PC-9 (cell line): ENCODE measurements at places on chromosomes 7 and 10. TPM values are rescaled to one million over a fixed set of nuclear protein-coding genes. Genes with fewer than 3 reads are reported as not detected.
A peak's percentile ranks its signal among the peaks of the same experiment; 100 is the strongest.

Gene ADAM12
- total RNA-seq, result 15.6 and 16.8 TPM in 2 replicates

DNA sequence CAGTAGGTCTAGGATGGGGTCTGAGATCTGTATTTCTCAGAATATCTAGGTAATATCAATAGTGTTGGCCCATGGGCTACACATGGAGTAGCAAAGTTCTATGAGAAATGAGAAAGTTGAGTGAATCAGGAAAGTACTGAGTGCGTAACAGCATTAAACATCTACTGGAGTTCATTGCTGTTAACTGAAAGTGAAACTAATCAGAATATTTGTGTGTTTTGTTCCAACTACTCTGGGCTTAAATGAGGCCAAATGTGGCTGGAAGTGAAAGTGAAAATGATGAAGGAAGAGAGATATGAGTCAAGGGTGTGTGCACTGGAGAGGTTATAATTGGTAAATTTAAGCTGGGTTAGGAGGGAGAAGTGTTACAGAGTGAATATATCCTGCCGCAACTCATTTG is 46.5 kb downstream of the TMEM106B start:
- H3K4me3 ChIP-seq, result no peak overlapping the region
- no peaks in the 10 kb centered on the region for H3K36me3 ChIP-seq
- no peaks in the 10 kb centered on the region for H3K27me3 ChIP-seq

GRCh38 chr7:158702196-158702595 is 2.4 kb downstream of the NCAPG2 start:
- no peaks in the 10 kb centered on the region for H3K27me3 ChIP-seq
- no peak overlapping the region for H3K4me3 ChIP-seq
- no peak overlapping the region for H3K27ac ChIP-seq
- H3K4me1 ChIP-seq, result peaks cover 23% of the 10 kb centered on the region
- peaks cover 22% of the 10 kb centered on the region for H3K36me3 ChIP-seq

Gene ITIH5
- not detected in 2 replicates for total RNA-seq

Gene CALML3
- total RNA-seq, result not detected in 2 replicates

Gene ASZ1
- total RNA-seq, result not detected in 2 replicates

GRCh38 chr7:144670218-144670617 is 165.6 kb downstream of the TPK1 start:
- no peak for DNase-seq
- no peaks in the 10 kb centered on the region for H3K4me1 ChIP-seq
- no peaks in the 10 kb centered on the region for H3K36me3 ChIP-seq
- H3K4me3 ChIP-seq, result no peak overlapping the region

- no peaks in the 10 kb centered on the region for H3K4me1 ChIP-seq
- no peaks in the 10 kb centered on the region for H3K27me3 ChIP-seq
- H3K36me3 ChIP-seq, result no peaks in the 10 kb centered on the region
- no peak overlapping the region for H3K4me3 ChIP-seq
- DNase-seq, result no peak
Measured at GRCh38 chr7:68414631-68415425, 1183.4 kb upstream of the AUTS2 start.

GRCh38 chr10:4651404-4652037 is 174.5 kb upstream of the AKR1E2 start:
- H3K4me3 ChIP-seq, result no peak overlapping the region
- no peaks in the 10 kb centered on the region for H3K36me3 ChIP-seq

Gene PTPRZ1
- total RNA-seq, result 0.28 and 0.37 TPM in 2 replicates

Gene NYAP1
- total RNA-seq, result 1.3 and 1.9 TPM in 2 replicates

DNA sequence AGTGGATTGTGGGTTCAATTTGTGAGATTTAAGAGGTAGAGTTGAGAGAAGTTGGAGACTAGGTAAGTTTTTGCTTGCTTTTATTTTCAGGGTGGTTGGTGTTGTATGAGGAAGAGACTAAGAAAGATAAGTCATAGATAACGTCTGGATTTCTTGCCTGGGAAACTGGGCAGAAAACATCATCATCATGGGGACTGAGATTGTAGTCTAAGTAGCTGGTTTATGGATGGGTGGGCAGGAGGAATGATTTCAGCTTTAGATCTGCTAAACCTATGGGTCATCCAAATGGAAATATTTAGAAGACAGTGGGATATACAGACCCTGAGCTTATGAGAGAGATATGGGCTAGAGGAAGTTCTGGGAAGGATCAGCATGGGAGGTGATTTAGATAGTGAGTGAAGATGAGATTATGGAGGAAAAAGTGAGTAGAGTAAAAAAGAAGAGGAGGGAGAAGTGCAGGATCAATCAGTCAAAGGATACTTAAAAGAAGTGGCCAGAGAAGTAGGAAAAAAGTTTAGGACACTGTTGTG is 169.8 kb downstream of the WNT2 start:
- no peaks in the 10 kb centered on the region for H3K27me3 ChIP-seq
- H3K4me3 ChIP-seq, result no peak overlapping the region
- no peak overlapping the region for H3K27ac ChIP-seq
- no peak for DNase-seq
- no peaks in the 10 kb centered on the region for H3K36me3 ChIP-seq

Gene MSS51
- total RNA-seq, result 2.4 and 3.3 TPM in 2 replicates

GRCh38 chr10:113261611-113262091 is 291.2 kb upstream of the HABP2 start:
- H3K27ac ChIP-seq, result no peak overlapping the region
- no peaks in the 10 kb centered on the region for H3K36me3 ChIP-seq
- DNase-seq, result no peak
- no peak overlapping the region for H3K4me3 ChIP-seq
- no peaks in the 10 kb centered on the region for H3K4me1 ChIP-seq

Gene GTF2IRD2
- total RNA-seq, result 15.6 and 18.3 TPM in 2 replicates

- no peaks in the 10 kb centered on the region for H3K27me3 ChIP-seq
- H3K27ac ChIP-seq, result no peak overlapping the region
- no peak for DNase-seq
- H3K4me1 ChIP-seq, result no peaks in the 10 kb centered on the region
- H3K36me3 ChIP-seq, result no peaks in the 10 kb centered on the region
Measured at GRCh38 chr7:117946151-117946633, 73.0 kb upstream of the CTTNBP2 start.

GRCh38 chr10:24358022-24358421 is 149.1 kb downstream of the KIAA1217 start:
- no peak overlapping the region for H3K4me3 ChIP-seq
- no peaks in the 10 kb centered on the region for H3K27me3 ChIP-seq
- DNase-seq, result no peak
- no peak overlapping the region for H3K27ac ChIP-seq
- H3K36me3 ChIP-seq, result no peaks in the 10 kb centered on the region

DNA sequence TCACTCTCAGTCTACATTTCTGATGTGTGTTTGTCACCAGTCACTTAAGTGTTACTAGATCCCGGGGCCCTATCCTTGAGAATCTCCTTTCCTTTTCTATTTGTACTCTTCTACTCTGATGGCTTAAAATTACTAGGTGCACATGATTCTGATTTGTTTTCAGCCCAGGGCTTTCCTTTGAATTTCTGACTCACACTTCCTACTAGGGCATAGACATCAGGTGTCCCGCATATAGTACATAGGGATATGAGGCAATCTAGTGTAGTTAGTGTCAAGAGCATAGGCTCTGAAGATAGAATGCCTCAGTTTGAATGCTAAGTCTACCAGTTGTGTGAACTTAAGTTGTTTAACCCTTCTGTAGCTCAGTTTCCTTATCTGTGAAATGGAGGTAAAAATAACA is 49.4 kb upstream of the LRRN3 start:
- H3K36me3 ChIP-seq, result no peaks in the 10 kb centered on the region
- no peak for DNase-seq
- H3K4me3 ChIP-seq, result no peak overlapping the region
- no peaks in the 10 kb centered on the region for H3K4me1 ChIP-seq

DNA sequence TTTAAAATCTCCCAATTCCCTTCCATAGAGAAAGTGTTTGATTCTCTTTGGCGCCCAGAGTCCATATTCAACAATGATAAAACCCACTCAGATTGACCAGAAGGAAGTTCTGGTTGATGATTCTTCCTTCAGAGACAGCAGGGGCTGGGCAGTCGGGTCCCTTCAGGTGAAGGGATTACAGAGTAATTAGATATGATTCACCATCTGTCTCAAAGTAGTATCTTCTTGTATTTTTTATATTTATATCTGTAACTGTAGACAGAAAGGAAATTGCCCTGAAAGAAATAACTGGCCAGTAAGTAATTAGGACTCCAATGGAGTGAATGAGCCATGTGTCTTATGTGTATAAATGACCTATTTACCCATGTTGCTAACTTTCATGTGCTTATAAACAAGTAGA is 156.0 kb downstream of the PLCE1 start:
- H3K36me3 ChIP-seq, result no peaks in the 10 kb centered on the region
- H3K27me3 ChIP-seq, result no peaks in the 10 kb centered on the region
- no peak overlapping the region for H3K4me3 ChIP-seq
- no peak for DNase-seq
- no peaks in the 10 kb centered on the region for H3K4me1 ChIP-seq
- no peak overlapping the region for H3K27ac ChIP-seq

DNA sequence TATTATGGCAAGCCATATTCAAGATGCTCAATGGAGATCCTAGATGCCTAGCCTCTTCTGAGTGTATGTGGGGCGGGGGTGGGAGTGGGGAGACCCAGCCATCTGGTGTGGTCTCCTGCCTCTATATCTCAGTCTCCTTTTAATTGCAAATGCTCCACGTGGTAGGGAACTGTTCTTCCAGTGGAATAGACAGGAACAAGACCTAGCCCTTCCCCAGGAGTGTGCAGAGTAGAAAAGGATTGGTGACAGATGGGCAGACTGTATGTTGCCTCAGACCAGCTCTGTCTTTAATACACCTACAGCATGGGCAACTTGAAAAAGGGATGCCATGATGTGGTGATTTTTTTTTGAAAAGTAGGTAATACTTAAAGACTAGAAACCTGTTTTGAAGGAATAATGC is 12.6 kb downstream of the CYP3A5 start:
- H3K4me1 ChIP-seq, result no peaks in the 10 kb centered on the region
- H3K27ac ChIP-seq, result no peak overlapping the region
- H3K36me3 ChIP-seq, result no peaks in the 10 kb centered on the region
- no peaks in the 10 kb centered on the region for H3K27me3 ChIP-seq
- no peak for DNase-seq

Gene CLCN1
- total RNA-seq, result 0.15 TPM in 1 of 2 replicates, not detected in the other

Gene FXYD4
- total RNA-seq, result not detected in 2 replicates

Gene BMPER
- 0.33 and 0.50 TPM in 2 replicates for total RNA-seq

Gene TUBAL3
- 0.35 and 0.52 TPM in 2 replicates for total RNA-seq

GRCh38 chr7:44580945-44581878 is 819 bp downstream of the TMED4 start:
- peak; percentile 97 for DNase-seq
- no peaks in the 10 kb centered on the region for H3K27me3 ChIP-seq
- peaks cover 27% of the 10 kb centered on the region for H3K4me1 ChIP-seq
- H3K27ac ChIP-seq, result peak overlapping the region; percentile 78
- peak overlapping the region; percentile 92 for H3K4me3 ChIP-seq

DNA sequence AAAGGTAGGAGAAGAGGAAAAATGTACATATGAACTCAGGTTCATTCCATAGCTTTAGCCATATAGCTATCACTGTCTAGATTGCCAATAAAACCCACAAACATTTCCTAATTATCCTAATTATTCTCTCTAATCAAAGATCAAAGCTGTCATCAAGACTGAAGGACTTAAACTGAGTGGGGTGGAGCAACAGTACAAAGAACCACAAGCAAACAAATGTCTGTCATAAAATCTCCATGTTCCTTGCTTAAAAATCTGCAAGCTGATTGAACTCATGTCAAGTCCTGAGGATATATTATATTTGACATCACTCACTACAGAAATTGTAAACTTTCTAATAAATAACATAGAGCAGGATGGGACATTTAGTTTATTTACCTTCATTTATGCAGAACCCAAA is 315.9 kb downstream of the SNX13 start:
- H3K4me3 ChIP-seq, result no peak overlapping the region
- no peaks in the 10 kb centered on the region for H3K27me3 ChIP-seq
- H3K27ac ChIP-seq, result no peak overlapping the region
- H3K36me3 ChIP-seq, result no peaks in the 10 kb centered on the region
- peaks cover 15% of the 10 kb centered on the region for H3K4me1 ChIP-seq

GRCh38 chr7:101939136-101939695 is 121.8 kb downstream of the CUX1 start:
- no peaks in the 10 kb centered on the region for H3K36me3 ChIP-seq
- H3K4me3 ChIP-seq, result no peak overlapping the region
- H3K4me1 ChIP-seq, result peaks cover 34% of the 10 kb centered on the region
- no peak overlapping the region for H3K27ac ChIP-seq
- no peaks in the 10 kb centered on the region for H3K27me3 ChIP-seq
- DNase-seq, result no peak

Gene FAM25G
- 3.2 TPM in 1 of 2 replicates, not detected in the other for total RNA-seq

Gene TAS2R5
- 1.1 and 2.1 TPM in 2 replicates for total RNA-seq

Gene CCL24
- not detected in 2 replicates for total RNA-seq
